ENCODE measurements at places on chromosomes 16 and 17.

DNA sequence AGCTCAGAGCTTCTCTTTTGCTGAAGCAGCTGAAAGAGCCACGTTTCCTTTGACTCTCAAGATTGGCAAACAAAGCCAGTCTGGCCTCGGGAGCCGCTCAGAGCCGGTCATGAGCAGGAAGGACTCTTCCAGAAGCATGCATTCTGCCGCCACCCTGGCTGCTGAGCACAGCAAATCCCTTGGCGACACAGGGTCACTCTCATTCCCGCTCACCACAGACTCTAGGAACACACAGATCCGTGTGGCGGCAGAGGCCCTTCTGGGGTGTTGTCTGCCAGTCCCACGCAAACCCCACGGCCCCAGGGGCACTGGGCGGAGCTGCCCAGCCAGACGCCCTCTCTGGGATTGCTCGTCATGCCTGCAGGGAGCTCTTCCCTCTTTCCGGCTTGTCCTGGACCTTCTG lies 157.0 kb downstream of the C16orf95 start:
- no peak for DNase-seq

DNA sequence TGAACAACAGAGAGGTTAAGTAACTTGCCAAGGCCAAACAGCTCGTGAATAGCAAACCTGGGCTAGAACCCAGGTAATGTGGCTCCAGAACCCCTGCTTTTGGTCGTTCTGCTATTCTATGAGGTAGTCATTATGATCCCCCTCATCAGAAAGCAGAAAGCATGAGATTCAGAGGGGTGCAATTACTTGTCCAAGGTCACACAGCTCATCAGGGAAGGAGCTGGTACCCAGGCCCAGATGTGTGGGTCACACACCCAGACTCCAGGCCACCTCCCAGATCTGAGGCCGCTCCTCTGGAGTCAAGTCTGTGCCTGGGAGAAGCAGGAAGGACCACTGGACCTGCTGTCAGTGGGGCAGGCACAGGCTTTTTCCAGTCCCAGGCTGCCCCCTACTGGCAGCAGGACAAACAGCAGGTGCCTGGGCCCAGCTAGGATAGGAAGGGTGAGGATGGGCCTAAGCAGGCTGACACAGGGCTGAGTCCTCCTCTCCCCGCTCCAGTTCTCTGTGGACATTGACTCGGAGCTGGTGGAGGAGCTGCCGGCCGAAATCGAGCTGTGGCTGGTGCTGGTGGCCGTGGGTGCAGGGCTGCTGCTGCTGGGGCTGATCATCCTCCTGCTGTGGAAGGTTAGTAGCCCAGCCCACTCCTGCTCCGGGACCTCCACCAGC lies 7.8 kb upstream of the PDK2 start:
- DNase-seq: peak; percentile 39

GRCh38 chr16:73764321-73764720 lies 532.3 kb upstream of the PSMD7 start:
- no peak for DNase-seq

DNA sequence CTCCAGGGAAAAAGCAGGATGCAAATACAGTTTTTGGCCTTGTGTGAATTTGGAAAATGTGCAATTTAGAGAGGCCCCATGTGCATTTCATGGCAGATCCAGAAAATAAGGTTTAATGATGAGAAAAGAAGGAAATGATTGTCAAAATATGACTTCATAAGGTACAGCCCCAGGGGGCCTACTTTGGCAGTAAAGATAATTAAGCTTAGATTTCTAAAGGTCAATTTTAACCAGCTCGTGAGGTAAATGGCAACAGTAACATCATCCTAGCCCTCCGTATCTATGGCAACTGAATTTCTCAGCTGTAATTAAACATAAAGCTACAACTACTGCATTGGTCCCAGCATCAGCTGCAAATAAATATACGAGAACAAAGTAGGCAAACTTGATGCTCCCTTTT lies 30.0 kb upstream of the PRSS54 start:
- no peak for DNase-seq

DNA sequence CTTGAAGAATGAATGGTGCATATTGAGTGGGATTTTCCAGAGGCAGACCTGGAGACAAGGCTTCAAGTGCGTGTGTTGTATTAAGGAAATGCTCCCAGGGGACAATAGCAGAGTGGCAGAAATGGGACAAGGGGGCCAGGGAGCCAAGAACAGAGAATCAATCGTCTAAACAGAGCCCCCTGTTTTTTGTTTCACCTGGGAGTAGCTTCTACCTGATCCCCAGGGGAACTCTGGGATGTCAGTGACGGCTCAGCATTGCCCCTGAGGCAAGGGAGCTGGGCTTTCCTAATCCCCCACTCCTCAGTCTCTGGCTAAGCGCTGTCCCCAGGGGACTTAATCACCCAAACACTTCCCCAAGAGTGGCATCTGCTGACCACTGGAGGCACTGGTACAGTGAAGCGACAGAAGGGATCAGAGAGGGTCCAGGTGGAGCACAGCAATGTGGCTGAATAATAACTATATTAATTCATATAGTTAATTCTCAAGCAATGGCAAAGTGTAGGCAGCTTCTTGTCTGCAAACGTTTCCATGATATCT lies 35.7 kb upstream of the C16orf78 start:
- DNase-seq: no peak

DNA sequence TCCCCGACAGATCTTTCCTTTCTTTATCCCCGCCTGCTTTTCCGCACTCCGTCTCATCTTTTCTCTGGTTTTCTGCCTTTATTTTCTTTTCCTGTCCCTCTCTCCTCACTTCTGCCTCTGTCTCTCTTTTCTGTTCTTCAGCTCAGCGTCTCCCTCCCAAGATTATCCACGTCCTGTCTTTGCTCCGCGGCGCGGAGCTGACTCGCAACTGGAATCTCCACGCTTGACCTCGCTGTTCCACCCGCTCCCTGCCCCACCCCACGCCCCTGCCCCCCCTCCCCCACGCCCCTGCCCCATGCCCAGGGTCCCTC lies 4.9 kb upstream of the LHX1 start:
- DNase-seq: no peak

GRCh38 chr17:20189302-20189701 lies 180.1 kb downstream of the SPECC1 start:
- DNase-seq: no peak

DNA sequence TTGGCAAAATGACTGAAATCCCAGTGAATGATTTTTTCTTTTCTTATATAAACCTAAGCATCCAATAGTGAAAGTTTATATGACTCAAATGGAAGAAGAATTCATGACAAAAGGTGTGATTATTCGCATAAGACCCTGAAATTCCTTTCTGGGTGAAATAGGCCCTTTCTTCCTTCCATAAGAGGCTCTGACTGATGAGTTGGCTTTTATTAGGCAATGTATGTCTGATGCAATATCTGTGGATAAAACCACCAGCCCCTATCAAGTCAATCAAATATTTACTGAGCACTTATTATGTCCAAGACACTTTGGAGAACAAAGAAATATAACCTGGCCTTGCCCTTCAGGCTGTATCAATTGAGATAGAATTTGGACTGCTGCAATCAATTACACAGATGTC lies 316.6 kb downstream of the CDH13 start:
- no peak for DNase-seq

- no peak for DNase-seq
Observed at GRCh38 chr17:74485022-74485743, 18.7 kb downstream of the CD300A start.

DNA sequence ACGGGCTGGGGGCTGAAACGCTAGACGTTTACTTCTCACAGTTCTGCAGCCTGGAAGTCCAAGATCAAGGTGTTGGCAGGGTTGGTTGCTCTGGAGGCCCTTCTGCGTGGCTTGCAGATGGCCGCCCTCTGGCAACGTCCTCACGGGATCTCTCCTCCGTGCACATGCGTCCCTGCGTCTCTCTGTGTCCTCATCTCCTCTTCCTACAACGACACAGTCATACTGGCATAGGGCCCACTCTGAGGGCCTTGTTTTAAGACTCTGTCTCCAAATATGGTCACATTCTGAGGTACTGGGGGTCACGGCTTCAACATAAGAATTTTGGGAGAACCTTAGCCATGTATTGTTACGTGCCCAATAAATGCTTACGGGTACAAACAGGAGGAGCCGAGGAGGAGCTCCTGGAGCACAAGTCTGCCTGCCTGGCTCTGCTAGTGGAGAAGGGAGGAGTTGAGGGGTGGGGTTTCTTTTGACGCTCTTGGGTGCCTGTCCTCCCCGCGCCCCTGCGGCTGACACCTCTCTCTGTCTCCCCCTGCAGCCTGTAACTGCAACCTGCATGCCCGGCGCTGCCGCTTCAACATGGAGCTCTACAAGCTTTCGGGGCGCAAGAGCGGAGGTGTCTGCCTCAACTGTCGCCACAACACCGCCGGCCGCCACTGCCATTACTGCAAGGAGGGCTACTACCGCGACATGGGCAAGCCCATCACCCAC lies 141.1 kb downstream of the NTN1 start:
- DNase-seq: no peak

DNA sequence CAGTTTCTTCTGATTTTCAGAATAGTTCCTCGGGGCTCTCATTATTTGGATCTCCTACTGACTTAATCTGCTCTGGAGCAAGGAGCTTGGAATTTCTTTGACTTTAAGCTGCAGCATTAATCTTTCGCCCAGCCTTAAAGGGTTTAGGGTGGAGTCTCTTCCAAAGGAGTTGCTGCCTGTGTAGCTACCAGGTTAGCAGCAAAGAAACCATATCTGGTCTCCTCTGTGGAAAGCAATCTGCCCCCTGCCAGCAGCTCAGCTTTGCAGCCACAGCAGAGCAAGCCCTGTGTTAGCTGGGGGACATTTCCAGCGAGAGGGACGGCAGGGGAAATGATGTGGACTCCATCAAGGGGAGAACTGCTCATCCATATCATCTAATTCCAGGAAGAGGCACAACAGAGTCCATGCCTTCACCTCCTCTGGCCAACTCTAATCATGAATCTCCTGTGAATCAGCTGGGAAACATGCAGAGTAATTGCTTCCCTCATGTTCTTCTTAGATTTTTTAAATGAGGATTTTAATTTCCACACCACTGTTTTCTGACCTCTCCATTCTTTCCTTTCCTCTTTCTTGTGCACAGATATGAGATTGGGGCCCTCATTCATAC lies 827.6 kb upstream of the CA10 start:
- no peak for DNase-seq
